AG10803 (cell line): ENCODE measurements at places on chromosomes 2 and 18.

GRCh38 chr2:165007161-165007744 lies 51.9 kb upstream of the SLC38A11 start:
- no peak for DNase-seq

DNA sequence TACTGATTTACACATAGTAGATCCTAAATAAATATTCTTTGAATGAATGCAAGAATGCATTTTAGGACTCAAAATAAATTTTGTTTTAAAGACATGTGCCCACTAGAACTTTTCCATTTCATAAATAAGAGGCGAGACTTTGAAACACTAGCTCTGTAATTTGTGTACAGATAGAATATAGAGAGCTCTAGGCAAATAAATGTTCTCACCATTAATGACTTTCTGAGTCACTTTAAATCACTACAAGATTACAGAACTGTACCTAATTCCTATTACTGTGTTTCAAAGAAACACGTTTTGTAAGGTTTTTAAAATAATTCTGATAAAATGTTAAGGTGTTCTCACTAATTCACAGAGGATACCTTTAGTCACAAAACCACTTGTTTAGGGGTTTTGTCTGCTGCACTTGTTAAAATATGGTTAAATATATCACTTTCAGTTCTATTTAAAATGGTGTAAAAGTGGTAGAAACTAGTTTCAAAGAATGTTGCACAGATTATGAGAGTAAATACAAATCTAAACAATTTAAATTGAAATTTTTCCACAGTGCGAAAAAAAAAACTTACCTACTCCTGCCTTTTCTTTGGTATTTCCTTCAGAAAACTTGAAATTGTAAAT lies 158.7 kb upstream of the ZC3H15 start:
- no peak for DNase-seq

- peak; percentile 74 for DNase-seq
Observed at GRCh38 chr2:215775106-215775505, 238.2 kb downstream of the MREG start.

DNA sequence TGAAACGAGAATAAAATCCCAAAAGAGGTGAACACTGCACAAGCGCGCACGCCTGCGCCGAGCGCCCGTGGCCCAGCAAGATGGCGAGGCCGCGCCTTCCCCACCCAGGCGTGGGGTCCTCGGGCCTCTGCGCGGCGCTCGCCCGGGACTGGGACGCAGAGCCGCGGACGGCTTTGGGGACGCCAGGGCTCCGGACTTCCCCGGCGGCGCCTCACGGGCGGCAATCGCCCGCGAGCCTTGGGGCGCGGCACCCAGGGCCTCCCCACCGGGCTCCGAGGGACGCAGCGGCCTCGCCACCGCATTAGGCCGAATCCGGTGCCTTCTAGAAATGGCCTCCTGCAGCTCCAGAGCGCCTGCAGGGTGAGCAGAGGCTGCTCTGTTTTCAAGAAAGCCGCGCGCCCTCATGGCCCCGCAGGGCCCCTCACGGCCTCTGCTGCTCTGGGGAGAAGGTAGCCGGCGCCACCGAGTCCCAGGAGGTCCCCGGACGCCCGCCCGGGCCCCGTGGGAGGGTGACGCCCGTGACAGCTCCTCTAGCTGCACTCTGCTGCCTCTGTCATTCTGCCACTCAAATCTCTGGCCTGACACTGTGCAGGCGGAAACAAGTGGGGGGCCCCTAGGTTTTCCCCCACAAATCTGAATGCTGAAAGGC lies 35.9 kb upstream of the POMC start:
- DNase-seq, result no peak

DNA sequence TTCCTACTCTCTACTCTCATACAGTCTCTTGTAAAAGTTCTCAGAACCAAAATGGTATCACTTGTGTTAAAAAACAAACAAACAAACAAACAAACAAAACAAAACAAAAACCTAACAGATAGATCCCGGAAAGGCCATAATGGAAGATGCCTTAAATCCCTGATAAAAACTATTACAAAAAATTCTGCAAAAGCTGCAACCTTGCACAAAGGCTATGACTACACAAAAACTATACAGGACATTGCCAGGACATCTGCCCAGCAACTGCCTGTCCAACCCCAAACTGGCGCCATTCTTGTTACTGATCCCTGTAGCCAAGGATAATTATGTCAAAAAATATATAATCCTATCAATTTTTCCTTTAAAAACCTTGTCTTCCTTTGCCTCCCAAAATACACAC lies 36.3 kb upstream of the LONRF2 start:
- DNase-seq, result no peak
